ENCODE measurements at places on chromosomes 12 and 14.

- DNase-seq = peak; percentile 60
Measured at GRCh38 chr14:50830044-50830931, 674 bp downstream of the NIN start.

GRCh38 chr12:127245437-127245836 lies 1021.5 kb upstream of the TMEM132C start:
- DNase-seq = peak; percentile 40

DNA sequence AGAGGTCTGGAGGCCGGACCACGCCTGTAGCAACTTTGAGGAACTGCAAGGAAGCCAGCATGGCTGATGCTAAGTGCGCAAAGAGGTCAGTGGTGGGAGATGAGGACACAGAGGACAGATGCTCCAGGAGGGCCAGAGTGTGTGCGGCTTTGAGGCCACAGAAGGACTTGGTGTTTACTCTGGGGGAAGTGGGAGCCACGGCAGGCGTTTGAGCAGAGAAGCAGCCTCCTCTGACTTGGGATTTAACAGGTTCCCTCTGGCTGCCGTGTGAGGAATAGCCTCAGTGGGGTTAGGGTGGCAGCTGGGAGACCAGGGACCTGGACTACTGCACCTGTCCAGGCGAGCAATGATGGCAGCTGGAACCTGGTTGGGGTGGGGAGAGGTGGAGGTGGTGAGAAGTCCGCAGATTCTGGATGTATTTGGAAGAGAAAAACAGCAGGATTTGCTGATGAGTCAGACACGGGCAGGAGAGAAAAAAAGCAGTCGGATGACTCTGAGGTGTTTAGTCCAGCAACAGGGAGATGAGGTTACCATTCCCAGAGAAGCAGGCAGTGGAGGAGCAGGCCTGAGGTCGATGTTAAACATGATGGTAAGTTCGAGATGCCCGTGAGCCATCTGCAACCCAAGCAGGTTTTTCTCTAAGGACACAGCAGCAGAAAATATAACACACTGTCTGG lies 143.5 kb downstream of the SCARB1 start:
- peak; percentile 80 for DNase-seq

GRCh38 chr14:79407572-79407971 lies 803.7 kb downstream of the DIO2 start:
- no peak for DNase-seq

DNA sequence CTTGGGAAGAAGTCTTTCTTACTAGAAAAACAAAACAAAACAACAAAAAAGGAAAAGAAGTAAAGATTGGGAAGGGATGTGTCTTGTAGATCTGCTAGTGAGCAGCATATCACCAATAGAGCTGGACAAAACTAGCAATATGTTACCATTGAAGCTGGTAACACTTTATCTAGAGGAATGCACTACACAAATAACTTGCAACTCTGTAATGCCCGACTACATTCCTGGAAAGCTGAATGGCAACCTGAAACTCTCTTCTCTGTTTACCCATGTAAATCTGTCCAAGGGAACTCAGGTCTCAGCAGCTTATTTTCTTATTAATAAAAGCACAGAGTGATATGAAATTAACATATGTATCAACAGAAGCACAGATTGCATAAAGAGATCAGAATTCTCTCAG lies 624.4 kb downstream of the KCNH5 start:
- no peak for DNase-seq

DNA sequence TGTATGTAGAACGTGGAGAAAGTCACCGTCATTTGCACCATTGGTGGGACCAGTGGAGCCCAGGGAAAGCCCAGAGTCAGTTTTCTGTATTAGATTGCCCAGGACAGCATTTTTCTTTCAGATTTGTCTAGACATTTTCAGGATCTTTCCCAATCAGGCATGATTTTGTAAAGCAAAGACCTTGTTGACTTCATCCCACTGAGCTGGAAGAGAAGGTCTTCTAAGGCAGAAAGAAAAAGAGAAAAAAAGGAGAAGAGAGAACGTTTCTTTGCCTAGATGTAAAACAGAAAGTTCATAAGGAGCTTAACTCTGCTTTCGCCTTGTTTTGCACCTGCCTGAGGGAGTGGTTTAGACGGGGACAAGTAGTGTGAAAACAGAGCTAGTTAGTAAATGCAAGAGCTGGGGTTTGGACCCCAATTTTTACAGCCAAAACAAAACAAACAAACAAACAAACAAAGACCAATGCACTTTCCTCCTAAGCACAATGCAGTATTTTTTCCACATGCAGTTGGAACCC lies 273.1 kb downstream of the ZFP36L1 start:
- DNase-seq = no peak

- DNase-seq = no peak
Measured at GRCh38 chr12:109125791-109126190, 9.4 kb downstream of the ACACB start.

GRCh38 chr14:104795781-104796686 lies 486 bp upstream of the AKT1 start:
- peak; percentile 47 for DNase-seq

DNA sequence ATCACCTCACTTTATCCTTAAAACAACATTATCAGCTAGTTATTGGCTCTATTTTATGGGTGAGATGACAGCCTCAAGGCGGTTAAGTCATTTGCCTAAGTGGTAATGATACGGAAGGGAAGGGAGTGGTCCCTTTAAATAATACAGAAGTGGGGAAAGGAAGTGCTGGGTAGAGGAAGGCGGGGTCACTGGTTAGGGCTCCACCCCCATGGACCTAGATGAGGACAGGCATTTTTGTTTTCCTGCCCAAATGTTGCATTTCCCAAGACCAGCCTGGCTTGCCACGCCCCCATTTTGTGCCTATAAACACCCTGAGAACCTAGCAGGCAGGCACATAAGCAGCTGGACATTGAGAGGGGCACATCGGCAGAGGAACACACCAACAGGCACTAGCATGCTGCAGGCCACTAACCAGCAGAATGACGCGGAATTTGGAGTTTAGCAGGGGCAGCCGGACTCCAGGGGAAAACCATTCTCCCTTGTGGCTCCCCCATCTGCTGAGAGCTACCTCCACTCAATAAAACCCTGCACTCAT lies 100.9 kb downstream of the EPS8 start:
- no peak for DNase-seq

- DNase-seq = peak; percentile 37
Measured at GRCh38 chr14:76810953-76811400, 1.7 kb downstream of the ANGEL1 start.

DNA sequence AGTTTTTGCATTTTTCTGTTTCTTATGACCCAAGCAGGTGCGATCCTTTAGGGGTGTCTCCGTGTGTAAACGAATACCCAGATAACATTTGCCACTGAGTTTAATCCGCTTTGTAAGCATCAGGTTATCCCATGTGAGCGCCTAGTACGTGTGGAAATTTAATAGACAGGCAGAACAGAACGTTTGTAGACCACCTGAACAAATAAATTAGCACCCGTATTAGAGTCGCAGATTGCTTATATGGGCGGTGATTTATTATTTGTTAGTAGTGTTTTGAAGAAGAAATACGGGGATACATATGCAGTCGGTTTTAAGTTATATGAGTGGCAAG lies 325 bp downstream of the C12orf60 start:
- no peak for DNase-seq

GRCh38 chr12:54376596-54376995 lies 7.9 kb downstream of the ZNF385A start:
- no peak for DNase-seq

GRCh38 chr14:103028161-103028767 lies 29.1 kb downstream of the CDC42BPB start:
- DNase-seq = no peak
